Inflammatory macrophage treated with lipopolysaccharide for 4 hours (primary cell): ENCODE measurements at places on chromosomes 4 and X.

GRCh38 chrX:35696760-35697234 is 101.3 kb upstream of the MAGEB16 start:
- no peak for DNase-seq

DNA sequence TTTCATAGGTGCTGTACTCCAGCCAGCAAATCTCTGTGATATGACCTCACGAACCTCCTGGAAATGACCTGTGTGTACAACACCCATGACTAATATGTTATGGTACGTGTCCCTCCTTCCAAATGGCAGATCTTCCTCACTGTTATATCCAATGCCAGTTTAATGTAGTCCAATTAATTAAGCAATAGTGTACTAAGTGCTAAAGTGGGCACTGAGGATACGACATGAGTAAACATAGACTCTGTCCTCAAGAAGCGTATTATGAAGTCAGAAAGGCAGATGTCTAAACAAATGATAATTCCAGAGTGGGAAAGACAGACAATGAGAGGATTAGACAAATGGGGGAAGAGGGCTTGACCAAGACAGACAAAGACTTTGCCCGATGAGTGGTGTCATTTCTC is 33.9 kb downstream of the GPRIN3 start:
- no peak for DNase-seq

DNA sequence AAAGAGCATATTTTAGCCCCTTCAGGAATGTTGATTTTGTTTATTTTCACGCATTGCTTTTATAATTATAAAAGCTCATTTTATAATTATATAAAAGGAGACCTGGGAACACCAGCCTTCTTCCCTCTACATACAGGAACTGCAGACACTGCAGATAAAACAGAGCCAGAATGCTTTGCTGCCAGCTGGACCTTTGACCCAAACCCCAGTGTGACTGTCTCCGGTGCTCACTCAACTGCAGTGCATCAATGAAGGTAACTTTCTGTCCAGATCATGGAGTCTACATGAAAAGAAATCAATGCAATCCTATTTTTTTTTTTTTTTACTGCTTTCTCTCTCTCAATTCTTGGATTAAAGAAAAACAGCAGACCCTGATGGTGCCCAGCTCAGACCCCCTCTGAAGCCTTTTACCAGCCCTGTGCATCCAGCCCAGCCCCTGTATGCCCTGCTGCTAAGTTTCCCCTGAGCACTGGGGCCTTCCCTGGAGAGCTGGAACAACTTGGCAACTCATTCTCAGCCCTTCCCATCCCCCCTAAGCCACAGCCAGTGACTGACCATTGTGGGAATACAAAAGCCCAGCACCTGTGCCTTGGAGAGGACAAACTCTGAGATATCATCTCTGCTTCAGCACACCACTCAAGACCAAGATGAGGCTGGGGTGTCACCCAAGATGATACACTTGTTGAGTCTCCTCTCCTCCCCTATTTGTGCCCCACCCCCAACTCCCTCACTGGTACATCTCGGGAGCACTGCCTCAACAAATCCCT is 182.1 kb downstream of the EVC2 start:
- DNase-seq = no peak

- no peak for DNase-seq
Measured at GRCh38 chr4:93116624-93117023, 711.9 kb upstream of the ATOH1 start.

DNA sequence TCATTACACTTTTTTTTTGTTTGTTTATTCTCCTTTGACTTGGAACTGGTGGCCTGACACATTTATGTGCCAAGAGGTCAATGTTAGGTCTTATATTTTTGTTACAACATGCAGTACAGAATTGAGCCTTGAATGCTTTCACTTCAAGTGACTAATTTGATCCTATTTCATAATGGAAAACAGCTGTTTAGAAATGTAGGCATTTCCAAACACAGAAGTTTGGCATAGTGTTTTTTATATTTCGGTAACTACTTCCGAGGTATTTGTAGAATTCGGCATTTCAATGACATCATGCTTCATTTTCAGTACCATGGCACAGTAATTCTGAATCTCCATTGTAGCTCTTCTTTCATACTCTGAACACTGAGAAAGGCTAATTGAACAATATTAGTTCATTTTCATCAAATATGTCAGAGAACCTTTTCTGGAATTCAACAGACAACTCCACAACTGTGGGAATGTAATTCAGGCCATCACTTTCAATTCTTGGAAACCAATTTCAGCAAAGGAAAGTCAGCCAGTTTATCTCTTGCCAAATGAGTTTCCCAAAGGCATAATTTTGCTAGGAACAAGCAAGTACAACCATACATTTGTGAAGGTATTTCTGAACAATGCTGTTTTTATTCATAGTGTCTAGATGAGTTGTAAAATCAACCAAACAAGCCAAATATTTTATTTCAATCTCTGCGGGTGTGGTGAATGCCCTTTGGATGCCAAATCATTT is 11.4 kb downstream of the FAM120C start:
- peak; percentile 62 for DNase-seq

DNA sequence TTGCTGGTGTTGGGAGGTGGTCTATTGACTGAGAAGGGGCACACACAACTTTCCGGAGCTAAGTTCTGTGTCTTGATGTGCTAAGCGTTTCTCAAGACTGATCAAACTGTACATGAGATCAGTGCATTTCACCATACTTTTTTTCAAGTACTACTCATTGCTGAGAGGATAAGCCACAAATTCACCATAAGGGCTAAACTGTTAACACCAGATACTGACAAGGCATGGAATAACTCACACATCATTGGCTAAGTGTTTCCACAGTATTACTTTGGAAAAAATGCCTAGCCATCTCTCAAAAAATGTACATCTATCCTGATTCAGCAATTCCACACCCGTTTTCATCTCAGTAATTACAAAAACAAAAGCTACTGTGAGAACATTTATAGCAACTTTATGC is 13.0 kb downstream of the RBMX start:
- no peak for DNase-seq

DNA sequence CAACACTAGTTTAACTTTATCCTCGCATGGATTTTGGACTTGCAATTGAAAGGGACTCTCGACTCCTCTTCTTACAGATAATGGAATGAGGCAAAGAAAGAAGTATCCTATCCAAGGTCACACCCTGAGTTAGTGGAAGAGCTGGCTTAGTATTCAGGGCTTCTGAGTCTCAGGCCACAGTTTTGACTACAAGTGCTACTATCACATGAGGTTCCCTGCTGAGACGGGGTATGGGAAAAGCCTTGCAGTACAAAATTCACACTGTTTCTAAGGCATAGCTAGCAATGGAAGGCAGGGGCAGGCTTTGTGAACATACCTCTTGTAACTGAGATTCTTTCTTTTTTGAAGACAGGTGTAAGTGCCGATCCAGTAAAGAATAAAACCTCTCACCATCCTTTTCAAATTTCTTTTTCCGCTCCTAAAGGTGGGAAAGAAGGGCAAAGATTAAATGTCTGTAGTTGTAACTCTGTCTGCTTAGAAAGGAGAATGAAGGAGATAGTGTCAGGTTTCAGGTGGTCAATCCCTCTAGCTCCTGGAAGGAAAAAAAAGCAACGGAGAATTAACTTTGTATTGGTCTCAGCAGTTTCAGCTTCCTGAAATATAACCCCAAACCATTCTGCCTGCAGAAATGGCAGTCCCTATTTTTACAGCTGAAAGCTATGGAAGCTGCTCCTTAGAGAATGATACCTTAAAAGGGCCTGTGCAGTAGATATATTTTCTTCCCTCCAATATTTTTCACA is 199.0 kb downstream of the OPHN1 start:
- DNase-seq = no peak

- no peak for DNase-seq
Measured at GRCh38 chrX:86910602-86911311, 606.8 kb upstream of the KLHL4 start.

DNA sequence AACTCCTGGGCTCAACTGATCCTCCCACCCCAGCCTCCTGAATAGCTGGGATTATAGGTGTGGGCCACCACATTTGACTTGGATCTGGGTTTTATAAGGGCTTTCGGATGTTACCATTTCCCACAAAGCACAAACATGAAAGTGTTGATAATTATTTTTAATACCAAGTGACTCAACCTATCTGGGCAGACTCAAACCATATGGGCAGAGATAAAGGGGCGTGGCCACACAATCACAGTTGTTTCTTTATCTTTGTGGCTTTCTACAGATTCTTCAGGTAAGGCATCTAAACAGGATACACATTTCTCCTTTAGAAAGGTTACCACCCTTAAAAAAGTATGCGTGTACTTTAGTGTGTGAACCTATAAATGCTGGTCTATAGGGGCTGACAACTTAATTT is 122.5 kb downstream of the ZNF827 start:
- no peak for DNase-seq

GRCh38 chr4:67366311-67366861 is 178.9 kb downstream of the CENPC start:
- DNase-seq = no peak
